Stimulated activated CD8-positive, alpha-beta memory T cell treated with anti-CD3 and anti-CD28 coated beads, Interleukin-7, amount 100 ng/mL, for 1 hour (primary cell): ENCODE measurements at places on chromosomes 4 and X.

- DNase-seq = no peak
Observed at GRCh38 chr4:184016759-184017668, 111.9 kb downstream of the STOX2 start.

DNA sequence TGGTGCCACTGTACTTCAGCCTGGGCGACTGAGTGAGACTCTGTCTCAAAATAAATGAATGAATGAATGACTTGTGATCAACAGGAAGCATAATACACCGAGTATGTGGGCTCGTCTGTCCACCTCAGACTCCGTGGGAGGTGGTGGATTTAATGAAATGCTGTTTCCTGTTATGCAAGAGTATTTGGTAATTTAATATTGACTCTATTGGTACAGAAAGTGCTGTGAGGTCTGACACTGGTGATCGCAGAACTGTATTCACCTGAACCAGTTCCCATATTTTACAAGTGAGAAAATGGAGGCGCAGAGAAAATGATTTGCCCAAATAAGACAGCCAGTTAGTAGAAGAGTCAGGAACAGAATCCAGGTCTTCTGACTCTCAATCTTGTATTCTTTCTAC, 423.3 kb downstream of the RAPGEF2 start:
- no peak for DNase-seq

DNA sequence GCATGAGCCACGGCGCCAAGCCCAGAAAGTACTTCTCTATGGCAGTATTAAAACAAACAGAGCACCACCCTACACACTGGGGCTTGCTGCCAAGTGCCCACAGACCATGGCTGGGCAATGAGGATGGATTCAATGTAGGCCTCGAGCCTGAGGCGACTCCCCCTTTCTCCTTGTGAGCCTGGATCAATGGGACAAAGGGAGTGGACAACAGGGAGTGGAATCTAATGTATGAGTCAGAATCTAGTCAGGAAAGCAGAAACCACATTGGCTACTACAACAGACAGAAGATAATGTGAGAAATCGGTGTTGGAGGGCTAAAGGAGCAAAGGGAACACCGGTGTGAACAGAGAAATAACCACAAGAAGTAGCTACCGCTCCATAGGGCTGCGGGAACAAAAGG, 37.7 kb upstream of the OCIAD2 start:
- no peak for DNase-seq

DNA sequence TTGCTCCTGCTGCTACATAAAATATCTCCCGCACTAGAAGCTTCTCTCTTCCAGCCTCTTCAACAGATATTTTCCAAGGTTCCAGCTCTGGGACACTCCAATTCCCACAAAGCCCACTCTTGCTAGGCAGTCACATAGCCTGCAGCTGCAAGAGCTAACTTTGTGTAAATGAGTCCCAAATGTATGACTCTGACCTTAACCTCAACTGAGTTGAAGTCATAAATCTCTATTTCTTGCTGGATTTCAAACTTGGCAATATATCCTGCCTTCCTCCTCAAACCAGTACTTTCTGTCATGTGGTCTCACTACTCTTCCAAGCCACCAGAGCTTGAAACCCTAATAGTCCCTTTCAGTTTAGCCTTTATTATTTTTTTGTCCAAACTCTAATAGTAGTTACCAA, 315.4 kb upstream of the GRIA3 start:
- DNase-seq = no peak

GRCh38 chrX:1767026-1767425, 152.2 kb downstream of the ASMT start:
- no peak for DNase-seq

DNA sequence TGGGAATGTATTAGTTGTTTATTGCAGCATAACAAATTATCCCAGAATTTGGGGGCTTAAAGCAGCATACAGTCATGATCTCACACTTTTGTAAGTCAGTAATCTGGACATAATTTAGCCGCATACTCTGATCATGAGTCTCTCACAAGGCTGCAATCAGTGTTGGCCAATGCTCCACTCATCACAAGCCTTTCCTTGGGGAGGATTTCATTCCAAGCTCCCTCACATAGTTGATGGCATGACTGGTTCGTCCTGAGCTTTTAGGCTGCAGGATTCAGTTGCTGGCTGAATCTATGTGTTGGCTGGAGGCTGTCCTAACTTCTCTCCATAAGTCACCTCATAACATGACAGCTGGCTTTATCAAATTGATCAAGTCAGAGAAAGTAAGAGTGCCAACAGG, 1568.6 kb upstream of the PCDH7 start:
- no peak for DNase-seq

GRCh38 chr4:54296548-54297203, 67.6 kb downstream of the PDGFRA start:
- DNase-seq = no peak

- DNase-seq = no peak
Observed at GRCh38 chr4:93981594-93981993, 153.0 kb downstream of the ATOH1 start.

GRCh38 chrX:9482408-9482807, 17.6 kb downstream of the TBL1X start:
- no peak for DNase-seq

GRCh38 chrX:123081776-123082175, 102.3 kb upstream of the GRIA3 start:
- DNase-seq = no peak

DNA sequence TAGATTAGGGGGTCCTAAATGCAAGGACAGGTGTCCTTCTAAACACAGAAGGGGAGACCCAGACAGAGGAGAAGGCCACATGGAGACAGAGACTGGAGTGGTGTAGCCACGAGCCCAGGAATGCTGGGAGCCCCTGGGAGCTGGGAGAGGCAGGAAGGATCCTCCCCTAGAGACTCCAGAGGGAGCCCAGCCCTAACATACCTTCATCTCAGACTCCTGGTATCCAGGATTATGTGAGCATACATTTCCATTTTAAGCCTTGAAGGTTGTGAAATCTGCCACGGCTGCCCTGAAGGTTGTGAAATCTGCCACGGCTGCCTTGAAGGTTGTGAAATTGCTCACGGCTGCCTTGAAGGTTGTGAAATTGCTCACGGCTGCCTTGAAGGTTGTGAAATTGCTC, 148.4 kb downstream of the ASMT start:
- DNase-seq = no peak

DNA sequence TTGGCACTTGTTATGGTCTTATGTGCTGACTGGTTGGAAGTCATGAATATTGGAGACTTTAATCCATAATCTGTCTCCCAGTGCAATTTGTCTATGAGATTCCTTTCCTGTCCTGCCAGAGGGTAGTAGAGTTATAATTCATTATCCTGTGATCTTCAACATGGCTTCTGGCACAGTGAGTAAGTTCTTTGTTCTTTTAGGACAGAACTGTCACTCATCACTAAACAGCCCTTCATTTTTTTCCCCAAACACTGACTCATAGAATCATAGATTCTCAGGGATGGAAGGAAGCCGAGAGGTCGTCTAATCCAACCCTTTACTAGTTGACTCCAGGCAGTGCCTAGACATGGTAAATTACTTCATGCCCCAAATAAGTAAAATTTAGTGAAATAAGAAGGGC, 78.4 kb downstream of the LUZP4 start:
- DNase-seq = no peak

GRCh38 chrX:40062525-40063155, 35.1 kb downstream of the BCOR start:
- DNase-seq = no peak

- DNase-seq = no peak
Observed at GRCh38 chr4:150746156-150746555, 164.2 kb downstream of the MAB21L2 start.

DNA sequence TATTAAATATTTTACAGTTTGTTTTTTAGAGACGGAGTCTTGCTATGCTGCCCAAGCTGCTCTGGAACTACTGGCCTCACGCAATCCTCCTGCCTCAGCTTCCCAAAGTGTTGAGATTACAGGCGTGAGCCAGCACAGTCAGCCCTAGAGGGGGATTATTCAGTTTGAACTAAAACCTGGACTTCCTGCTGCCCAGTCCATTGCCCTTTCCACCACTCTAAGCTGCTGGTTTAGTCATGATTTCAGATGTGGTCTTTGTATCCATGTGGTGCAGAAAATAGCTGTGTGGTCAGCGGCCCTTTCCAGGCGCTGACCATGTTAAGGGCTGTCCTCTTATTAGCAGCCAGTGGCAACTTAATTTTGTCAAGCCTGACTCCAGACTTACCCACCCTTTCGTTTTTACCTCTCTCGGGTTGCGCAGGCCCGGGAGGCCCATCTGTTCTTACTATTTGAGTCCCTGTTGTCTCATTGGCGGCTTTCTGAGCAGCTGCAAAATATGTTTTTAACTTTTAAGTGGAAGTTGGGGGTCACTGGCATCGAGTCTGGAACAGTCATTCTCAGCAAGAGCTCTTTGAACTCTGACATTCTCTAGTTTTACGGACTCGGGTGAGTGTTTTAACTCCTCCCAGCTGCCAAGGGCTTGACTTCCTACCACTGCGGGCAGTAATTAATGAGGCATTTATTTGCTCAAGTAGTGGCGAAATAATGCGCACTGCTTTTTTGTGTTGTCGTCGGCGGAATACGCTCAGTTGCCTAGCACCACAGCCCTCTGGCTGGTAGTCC, 773 bp upstream of the VMA21 start:
- DNase-seq = no peak

- DNase-seq = no peak
Observed at GRCh38 chr4:133493776-133494175, 344.7 kb downstream of the PCDH10 start.

DNA sequence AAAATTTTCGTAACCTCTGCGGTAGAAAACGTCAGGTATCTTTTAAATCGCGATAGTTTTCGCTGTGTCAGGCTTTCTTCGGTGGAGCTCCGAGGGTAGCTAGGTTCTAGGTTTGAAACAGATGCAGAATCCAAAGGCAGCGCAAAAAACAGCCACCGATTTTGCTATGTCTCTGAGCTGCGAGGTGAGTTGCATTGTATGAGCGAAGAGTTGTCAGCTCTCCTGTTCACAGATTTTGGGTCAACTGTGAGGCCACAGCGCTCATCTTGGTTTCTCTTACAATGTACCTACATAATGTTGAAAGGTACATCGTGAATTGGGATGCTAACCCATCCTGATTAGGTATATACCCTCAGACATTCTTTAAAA, 486 bp downstream of the CLCN3 start:
- no peak for DNase-seq

- no peak for DNase-seq
Observed at GRCh38 chr4:186347743-186348142, 81.8 kb downstream of the F11 start.

GRCh38 chrX:136028383-136028984, 43.2 kb downstream of the SLC9A6 start:
- DNase-seq = no peak

DNA sequence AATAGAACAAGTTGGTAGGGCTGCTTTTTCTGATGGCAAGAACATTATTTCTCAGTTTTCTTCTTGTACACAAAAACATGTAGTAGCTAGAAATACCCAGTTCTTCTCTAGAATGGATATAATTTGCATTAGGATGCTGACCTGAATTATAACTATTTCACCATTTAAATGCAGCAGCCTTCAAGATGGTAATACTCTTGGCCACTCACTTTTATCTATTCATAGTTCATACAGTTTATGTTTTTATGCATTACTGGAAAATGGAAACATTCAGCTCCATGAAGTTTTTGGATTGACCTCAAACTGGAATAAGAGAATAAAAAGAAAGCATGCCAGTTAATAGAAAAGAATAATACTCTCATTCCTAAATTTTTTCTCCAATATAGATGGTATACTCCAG, 487.4 kb downstream of the PABPC4L start:
- no peak for DNase-seq

- DNase-seq = no peak
Observed at GRCh38 chr4:140609548-140610425, 41.0 kb upstream of the UCP1 start.

DNA sequence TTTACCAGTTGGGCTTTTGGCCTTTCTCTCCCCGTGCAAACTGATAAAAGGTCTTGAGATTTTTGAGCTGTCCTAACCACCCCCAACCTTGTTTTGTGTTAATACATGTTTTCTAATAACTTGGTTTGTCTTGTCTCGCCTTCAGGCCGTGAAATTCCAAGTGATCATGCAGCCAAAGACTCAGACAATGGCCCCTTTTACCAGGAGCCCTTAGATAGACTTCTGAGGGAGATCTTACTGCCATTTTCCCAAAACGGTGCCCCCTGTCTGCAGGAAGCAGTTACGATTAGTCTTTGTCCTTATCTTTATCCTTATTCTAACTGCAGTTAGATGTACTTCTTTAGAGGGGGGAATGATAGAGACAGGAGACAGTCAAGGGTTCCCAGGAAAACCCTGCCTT, 245.3 kb upstream of the HDX start:
- no peak for DNase-seq

DNA sequence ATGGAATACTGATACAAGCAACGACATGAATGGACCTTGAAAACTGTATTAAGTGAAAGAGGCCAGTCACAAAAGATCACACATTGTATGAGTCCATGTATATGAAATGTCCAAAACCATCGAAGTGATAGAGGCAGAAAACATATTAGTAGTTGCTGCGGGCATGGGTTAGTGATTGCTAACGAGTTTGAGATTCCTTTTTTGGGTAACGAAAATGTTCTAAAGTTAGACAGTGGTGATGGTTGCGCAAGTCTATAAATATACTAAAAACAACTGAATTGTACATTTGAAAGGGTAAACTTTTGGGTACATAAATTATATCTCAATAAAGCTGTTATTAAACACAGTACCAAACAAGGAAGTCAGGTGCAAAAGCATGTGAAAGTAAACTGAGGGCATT, 234.5 kb downstream of the FBXW7 start:
- no peak for DNase-seq

DNA sequence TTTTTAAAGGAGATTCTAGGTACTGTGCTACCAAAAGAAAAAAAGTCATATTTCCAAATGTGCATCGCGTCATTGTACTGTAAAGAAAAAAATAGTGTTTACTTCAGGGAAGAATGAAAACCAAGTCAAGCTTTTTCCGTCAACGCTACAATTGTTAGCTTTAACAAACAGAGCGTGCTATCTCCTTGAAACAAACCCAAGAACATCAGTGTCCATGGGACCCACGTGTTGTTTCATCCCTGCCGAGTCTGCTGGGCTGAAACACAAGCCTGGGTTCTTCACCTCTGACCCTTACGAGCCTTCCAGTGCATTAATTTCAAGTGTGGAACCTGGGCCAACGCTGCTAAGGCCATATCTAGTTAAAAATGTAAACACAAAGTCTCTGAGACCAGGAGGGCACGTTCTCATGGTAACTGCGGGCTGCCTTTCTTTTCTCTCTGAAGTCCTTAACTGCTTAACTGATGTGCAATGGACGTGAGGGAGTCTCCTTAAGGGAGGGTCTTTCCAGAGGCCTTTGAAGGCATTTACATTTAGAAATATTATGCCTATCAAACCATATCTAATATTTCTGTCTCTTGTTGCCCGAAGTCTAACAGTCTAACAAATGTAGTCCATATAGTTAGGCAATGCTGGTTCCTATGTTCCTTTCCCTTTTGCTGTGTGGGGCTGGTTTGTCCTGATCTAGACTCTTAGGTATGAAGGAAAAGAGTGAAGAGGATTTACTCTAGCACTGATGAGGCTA, 36.3 kb downstream of the ING2 start:
- no peak for DNase-seq

GRCh38 chr4:183430994-183431347, 13.5 kb upstream of the CDKN2AIP start:
- no peak for DNase-seq
